ENCODE measurements at places on chromosomes 2 and 18.

DNA sequence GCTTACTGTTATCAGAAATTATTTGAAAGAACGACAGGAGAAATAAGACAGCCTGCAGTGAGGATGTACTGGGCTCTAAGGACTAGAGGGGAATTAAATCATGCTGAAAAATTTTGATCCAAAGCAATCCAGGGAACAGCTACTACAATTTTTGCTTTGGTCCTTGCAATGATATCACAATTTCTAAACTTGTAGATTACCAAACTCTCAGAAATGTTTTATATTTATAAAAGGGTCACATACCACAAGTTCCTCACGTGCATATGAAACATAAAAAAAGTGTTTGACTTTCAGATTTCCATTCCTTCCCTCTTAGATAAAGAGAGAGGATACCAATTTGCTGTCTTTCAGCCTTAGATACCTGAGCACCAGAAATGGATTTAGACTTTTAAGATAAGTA, 261.2 kb downstream of the STK39 start:
- DNase-seq = no peak

DNA sequence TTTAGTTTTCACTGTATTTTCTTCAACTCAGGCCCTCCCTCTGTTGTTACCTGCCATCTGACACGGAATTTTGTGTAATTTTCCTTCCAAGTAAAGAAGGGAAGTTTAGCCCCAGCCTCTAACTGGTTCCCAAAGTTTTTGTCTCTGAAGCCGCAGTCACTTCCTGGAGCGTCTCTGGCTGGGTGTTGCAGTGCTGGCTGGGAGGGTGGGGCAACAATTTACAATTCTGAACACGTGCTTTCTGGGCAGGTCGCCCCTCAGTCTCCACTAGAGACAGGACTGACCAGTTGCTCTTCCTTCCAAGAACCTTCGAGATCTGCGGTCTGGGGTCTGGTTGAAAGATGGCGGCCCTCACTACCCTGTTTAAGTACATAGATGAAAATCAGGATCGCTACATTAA, 3.5 kb downstream of the CNDP2 start:
- DNase-seq = no peak

DNA sequence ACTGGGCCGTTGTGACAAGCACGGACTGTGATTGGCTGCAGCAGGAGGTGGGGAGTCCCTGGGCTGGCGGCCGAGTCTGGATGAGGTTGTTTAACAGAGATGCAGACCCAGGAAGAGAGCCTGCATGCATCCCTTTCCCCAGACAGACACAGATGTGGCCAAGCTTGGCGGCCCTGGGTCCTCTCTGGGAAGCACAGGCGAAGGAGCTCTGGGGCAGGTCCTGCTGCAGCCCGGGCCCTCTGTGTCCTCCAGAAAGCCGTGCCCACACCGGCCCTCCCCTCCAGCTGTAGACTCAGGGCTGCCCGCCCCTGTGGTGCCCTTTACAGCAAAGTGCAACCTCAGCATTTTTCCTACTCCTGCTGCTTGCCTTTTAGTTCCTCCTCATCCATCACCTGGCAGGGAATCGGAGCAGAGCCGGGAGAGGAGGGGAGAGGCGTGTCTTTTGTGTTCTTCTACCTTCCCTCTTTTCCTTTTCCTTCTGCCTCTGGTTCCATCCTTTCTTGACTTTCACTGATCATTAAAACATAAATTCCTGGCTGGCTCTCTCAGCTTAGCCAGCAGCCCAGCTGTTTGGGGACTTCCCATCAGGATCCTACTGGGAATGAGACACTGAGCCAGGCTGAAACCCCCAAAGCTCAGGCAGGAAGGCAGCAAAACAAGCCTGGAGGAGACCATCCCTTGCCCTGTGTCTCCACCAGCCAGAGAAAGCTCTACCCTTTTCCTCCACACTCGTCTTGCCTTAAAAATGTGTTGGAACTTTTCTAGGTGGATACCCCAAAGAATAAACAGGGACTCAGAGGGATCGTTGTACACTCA, 75.0 kb downstream of the CTIF start:
- peak; percentile 30 for DNase-seq

GRCh38 chr2:101328474-101329007, 20.0 kb upstream of the RNF149 start:
- DNase-seq = peak; percentile 14

GRCh38 chr18:26497866-26498265, 50.5 kb downstream of the KCTD1 start:
- DNase-seq = no peak

DNA sequence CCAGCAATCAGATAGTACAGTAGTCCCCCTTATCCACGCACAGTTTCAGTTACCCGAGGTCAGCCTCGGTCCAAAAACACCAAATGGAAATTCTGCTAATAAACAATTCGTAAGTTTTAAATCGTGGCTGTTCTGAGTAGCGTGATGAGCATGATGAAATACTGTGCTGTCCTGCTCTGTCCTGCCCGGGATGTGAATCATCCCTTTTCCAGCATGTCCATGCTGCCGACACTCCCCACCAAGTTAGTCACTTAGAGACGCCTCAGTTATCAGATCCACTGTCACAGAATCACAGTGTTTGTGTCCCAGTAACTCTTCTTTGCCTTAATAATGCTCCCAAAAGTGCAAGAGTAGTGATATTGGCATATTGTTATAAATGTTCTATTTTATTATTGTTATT, 62.1 kb downstream of the MEX3C start:
- no peak for DNase-seq

- DNase-seq = peak; percentile 29
Measured at GRCh38 chr2:218885981-218886947, 5.6 kb downstream of the WNT10A start.

- no peak for DNase-seq
Measured at GRCh38 chr2:99445065-99445464, 44.8 kb downstream of the REV1 start.

DNA sequence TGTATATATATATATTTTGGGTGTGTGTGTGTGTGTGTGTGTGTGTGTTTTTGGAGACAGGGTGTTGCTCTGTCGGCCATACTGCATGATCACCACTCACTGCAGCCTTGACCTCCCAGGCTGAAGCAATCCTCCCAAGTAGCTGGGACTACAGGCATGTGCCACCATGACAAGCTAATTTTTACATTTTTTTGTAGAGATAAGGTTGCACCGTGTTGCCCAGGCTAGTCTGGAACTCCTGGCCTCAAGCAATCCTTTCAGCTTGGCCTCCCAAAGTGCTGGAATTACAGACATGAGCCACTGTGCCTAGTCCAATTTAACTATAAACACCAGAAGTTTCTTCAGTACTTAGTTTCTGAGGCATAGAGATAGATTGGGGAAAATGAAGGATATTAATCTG, 18.3 kb downstream of the LIMS1 start:
- DNase-seq = no peak

DNA sequence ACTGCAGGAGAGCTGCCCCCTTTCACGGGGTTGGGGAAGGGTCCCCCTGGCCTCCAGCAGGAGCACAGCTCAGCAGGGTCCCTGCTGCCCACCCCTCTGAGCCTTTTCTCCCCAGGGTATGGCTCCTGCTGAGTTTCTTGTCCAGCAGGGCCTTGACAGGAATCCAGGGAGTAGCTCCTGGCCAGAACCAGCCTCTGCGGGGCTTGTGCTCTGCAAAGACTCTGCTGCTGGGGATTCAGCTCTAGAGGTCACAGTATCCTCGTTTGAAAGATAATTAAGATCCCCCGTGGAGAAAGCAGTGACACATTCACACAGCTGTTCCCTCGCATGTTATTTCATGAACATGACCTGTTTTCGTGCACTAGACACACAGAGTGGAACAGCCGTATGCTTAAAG, 21.2 kb downstream of the FOSL2 start:
- no peak for DNase-seq

GRCh38 chr2:236177604-236177966, 9.4 kb upstream of the GBX2 start:
- no peak for DNase-seq

DNA sequence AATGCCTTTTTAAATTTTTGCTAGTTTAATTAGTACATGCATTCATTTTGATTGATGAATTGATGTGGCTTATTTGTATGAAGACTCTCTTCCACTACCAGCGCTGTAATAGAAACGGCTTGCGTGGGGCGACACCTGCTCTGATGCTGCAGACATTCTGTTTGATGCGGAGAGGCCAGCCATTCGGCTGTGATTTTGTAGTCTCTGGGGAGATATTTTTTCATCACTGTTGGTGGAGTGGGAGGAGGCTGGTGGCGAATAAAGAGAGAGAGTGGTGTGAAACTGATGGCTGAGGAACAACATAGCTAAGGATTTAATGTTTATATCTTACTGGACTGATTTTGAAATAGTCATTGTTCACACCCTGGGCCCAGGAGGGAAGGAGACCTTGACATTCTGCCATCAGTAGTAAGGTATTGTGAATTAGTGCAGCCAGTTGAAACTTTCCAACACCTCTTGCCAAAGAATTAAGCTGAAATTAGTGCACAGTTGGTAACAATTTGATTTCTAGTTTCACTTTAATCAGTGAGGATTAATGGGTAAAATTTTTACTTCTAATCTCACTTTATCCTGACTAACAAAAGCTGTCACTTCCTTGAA, 224.1 kb downstream of the MTX2 start:
- no peak for DNase-seq

DNA sequence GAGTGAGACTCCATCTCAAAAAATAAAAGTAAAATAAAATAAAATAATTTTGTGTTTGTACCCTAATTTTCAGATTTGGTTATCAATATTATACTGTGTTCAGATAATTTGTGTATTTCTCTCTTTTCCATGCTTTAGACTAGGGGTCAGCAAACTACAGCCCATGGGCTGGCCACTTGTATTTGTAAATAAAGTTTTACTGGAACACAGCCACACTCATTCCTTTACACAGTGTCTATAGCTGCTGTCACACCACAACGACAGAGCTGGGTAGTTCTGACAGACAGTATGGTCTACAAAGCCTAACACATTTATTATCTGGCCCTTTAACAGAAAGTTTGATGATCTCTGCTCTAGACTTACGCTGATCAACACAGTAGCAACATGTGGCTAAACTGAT, 43.8 kb downstream of the SNORC start:
- DNase-seq = no peak

All from NCI-H510A treated with DMSO at 0.1 percent for 48 hours (cell line).